Left renal cortex interstitium (tissue), 4 donors: ENCODE measurements at places on chromosomes 1 and 21.

- DNase-seq, result no peak
These were observed 15.2 kb upstream of the LMX1A start for GRCh38 chr1:165371588-165372225.

DNA sequence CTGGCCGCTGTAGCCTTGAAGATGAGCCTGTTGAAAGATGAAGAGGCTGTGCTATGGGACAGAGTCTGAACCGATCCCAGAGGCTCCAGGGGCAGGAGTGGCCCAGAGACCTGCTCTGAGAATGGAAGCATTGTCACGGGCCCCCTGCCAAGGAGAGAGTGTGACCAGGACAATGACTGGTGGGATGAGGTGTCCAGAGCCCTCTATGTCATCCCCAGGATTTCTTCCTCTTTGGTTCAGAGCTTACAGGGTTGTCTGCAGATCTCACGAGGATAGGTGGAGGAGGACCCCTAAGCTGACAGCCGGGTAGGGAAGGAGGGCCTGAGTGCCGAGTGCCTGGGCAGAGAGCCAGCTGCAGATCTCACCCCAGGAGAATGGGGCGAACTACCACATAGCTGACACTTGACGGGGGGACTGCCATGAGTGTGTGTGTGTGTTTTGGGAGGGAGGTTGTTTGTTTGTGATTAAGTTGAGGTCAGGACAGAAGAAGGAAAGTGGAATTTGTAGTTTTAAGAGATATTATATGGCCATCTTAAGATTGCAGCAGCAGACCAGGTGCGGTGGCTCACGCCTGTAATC, 25.4 kb downstream of the PIK3CD start:
- no peak for DNase-seq

- no peak for DNase-seq
These were observed 19.8 kb downstream of the ATP6V1G3 start for GRCh38 chr1:198520524-198521254.

DNA sequence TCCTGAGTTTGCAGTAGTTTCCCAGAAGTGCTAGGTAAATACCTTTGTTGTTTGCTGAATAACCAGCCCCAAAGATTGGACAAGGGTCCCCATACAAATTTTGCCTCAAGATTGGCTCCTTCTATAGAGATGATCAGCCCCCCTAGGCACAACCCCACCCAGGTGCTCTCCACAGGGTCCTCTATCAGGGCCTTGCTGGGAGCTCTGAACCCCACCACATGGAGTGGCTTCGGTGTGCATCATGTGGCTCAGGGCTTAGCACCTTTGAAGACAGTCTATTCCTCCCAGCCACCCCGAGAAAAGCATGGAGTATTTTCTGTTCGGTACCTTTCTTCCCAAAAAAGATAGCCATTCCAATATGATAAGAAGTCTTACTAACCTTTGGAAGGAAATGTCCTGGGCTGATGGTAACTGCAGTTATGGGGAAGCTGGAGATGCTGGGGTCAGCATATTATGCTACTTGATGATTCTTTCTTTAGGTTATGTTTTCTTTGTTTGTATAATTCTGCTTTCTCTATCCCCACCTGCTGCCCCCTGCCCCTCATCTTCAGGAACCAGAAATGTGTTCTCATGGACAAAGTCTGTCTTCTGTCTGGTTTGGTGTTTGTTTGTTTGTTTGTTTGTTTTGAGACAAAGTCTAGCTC, 5.0 kb upstream of the TSPAN1 start:
- no peak for DNase-seq

- DNase-seq, result no peak
These were observed 1891.2 kb downstream of the NCAM2 start for GRCh38 chr21:22889445-22889844.

DNA sequence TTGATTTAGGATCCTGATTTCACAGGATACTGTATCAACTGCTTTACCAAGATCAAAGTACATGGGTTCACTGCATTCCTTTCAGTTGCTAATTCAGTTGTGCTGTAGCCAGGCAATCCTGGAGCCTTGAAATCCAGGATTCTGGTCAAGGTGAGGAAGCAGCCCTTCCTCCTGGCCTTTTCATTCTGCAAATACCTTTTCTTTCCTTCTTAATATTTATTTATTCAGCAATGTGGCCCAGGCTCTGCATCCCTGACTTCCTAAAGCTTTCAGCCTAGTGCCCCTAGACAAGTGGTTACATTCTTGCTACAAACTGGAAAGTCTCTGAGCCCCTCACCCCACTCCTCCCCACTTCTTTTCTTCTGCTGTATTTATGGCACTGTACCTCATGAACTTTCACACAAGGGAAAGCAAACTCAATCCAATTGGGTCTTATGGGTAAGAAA, 16.2 kb downstream of the LRRC8D start:
- DNase-seq, result peak; percentile 48

- no peak for DNase-seq
These were observed 222.3 kb downstream of the NTNG1 start for GRCh38 chr1:107363154-107363553.

DNA sequence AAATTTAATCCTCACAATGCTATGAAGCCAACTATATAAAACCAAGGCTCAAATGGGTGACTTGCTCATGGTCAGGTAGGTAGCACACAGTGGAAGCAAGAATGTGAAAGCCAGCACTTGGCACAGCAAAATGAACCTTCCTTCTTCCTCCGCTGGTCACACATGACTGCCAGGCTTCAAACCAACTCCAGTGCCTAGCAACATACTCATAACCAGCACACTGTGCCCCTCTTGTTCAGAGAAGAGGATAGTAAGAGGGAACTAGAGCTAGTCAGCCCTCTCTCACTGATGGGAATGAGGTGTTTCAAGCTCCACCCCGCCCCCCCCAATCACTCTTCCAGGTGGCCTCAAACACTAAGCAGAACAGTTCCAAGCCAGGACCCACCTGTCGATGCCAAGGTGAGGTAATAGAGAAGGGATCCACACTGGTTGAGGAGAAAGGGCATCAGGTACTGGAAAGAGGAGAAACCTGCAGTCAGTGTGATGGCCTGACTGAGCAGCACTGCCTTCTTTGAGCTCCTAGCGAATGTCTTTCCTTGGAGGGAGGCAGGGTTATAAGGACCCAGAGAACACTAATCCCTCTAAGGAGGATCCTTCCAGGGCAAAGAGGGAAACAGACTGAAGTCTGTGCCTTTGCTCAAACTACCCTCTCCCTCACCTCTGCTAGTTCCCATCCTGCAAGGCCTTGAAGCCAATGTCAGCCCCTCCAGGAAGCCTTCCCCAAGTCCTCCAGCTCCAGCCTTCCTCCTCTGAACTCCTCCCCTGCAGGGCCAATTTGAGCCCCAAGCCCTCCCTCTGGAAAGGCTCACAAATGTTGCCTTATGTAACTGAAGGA, 1.2 kb downstream of the TMEM234 start:
- no peak for DNase-seq

- DNase-seq, result no peak
These were observed 8.8 kb downstream of the GIPC2 start for GRCh38 chr1:78054559-78054958.

GRCh38 chr1:7967196-7967595, 5.7 kb downstream of the PARK7 start:
- no peak for DNase-seq

DNA sequence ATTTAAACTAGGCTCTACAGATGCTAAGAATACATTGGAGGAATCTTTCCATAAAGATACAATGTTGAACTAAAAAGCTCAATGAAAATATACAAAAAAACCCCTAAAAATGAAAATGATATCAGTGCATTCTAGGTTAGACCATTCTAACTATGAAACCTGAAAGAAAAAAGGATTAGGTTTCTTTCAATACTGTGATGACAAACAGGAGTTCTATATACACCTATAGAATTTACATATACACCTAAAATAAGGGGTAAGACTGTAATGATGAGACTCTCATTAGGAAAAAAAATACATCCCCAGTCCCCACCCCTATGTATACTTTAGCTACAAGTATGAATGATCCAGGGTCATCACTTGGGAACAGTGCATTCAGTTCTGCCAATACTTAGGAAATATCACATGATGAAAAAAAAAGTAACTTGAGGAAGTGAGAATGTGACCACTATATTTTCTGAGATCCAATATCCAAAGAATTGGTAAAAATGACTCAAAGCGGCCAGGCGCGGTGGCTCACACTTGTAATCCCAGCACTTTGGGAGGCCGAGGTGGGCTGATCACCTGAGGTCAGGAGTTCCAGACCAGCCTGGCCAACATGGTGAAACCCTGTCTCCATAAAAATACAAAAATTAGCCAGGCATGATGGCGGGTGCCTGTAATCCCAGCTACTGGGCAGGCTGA, 26.3 kb downstream of the SELENOF start:
- DNase-seq, result no peak

- no peak for DNase-seq
These were observed 84.3 kb downstream of the SLC45A1 start for GRCh38 chr1:8402109-8402710.

DNA sequence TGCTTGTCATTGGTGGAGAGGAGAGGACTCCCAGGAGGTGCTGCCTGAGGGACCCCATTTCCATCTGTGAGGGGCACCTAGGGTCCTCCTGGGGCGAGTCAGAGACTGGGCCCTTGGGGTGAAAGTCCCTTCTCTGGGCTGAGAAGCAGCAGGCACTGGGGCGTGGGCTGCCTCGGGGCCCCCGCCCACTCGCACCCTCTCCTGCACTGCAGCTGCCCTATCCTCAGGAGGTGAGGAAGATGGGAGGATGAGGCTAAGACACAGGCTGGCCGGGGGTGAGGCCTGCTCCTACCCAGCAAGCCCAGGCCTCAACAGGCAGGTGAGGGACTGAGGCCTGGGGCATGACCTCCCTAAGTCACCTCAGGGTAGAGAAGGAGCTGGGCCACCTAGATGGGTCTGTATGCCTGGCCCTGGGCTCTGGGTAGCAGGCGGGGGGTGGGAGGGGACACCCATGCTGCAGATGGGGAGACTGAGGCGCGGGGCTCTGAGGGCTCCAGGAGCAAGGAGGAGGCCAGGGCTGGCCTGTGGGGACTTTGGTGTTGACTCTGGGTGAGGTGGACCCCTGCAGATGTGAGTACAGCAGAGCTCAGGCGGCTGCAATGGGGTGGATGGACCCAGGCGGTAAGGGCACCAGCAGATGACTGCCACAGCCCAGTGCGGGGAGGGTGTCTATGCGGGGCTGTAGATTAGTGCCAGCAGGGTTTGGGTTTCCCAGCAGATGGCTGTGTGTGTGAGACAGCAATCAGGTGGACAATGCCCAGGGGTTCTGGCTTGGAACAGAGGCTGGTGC, 10.4 kb upstream of the ZNF669 start:
- DNase-seq, result no peak

- DNase-seq, result no peak
These were observed 151.9 kb upstream of the GJB5 start for GRCh38 chr1:34602907-34603306.

DNA sequence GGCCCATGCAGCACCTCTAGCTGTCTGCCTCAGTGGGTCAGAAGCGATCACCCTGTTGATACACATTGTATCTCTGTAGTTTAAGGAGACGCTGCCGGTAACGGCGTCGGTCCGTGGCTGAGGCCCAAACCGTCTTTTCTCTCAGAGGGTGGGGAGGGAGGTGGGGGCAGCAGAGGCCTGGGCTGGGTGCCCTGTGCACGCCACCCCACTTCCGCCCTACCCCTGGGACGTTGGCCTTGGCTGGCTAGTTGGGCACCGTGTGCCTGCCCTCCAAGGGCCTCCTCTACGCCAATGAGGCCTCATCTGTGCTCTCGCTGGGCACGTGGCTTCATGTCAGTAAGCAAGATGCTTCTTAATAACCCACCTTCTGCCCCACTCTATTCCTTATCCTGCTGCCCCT, 9.4 kb downstream of the ZC3H12A start:
- no peak for DNase-seq

DNA sequence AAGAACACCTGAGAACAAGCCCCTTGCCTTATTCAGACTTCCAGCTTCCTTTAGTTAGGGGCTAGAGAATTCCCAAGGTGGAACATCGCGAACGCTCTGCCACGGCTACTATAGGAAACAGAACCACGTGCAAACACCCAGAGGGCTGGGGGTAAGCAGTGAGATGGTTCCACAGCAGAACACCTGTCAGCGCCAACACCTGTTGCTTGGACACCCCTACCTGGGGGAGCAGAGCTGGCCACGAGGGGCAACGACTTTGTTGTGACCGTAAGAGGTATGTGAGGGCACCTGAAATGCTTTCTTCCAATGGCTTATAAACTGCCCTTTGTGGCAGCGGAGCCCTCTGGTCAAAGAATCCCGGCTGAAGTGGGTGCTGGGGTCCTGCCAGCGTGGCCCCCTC, 50.7 kb downstream of the MRPL37 start:
- no peak for DNase-seq

- DNase-seq, result no peak
These were observed 189.8 kb downstream of the RGS7 start for GRCh38 chr1:241167121-241167630.

- no peak for DNase-seq
These were observed 71.8 kb downstream of the PBX1 start for GRCh38 chr1:164630626-164631396.

DNA sequence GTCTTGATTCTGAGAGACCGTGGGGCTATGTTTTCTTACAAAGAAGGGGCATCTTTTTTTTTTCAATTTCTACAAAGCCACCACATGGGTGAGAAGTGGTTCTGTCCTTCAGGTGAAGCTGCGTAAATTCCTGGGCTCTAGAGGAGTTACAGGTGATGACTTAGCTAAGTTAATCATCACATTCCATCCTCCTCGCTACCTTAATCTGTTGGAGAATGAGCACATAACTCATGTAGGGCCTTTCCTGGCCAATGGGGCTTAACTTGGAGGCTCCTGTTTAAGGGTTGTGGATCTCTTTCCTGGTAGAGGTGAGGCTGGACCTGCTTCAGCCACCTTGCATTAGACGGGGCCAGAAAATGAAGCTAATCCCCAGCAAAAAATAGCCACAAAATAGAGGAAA, 19.9 kb downstream of the REG4 start:
- DNase-seq, result no peak

GRCh38 chr1:194846488-194846887, 1660.1 kb upstream of the B3GALT2 start:
- no peak for DNase-seq

- no peak for DNase-seq
These were observed 74.7 kb upstream of the OLIG2 start for GRCh38 chr21:32951041-32951440.

DNA sequence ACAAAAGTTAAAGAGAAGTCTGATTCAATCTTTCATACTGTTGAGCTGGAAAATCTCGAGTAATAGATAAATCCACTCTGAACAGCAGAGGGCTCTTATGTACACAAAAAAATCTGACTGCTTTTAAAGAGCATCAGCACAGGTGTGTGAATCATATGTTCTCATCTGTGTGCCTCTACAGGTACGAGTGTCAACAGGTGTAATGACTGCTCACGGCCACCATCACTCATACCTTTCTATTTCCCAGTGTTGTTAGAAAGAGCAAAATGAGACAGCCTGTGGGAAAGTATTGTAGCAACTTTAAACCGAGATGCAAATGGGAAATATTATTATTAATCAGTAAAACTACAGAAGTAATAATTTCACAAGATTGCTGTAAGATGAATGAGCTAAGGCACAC, 49.0 kb upstream of the SCAF4 start:
- no peak for DNase-seq

GRCh38 chr1:23019863-23020625, 776 bp downstream of the KDM1A start:
- DNase-seq, result peak; percentile 65
